ENCODE measurements at places on chromosomes 11 and 22.

DNA sequence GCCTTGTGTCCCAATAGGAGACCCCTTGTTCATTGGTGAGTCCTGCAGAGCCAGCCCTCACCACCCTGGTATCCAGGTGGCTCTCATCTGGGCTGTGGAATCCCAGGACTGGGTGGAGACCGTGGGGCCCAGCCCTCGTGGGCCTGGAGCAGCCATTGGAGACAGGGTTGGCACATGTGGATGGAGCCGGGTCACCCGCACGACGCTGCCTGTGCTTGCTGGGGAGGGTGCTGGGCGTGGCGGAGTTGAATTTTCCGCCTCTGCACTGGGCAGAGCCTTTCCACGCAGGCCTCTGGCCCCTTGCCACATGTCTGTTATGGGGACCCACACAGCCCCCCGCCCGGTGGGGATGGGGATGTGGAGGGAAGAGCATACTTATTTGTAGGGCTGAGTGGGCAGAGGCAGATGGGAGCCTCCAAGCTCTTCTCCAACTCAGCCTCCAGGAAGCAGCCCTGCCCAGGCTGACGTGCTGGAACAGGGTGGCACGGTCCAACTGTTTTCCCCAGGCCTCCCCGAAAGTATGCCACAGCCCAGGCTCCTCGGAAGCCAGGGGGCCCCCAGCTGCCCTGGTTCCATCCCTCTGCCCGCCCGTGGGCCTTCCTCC, 12.6 kb downstream of the GRAMD4 start:
- DNase-seq = no peak

GRCh38 chr11:122310766-122311165, 194.8 kb upstream of the BLID start:
- DNase-seq = no peak

- peak; percentile 85 for DNase-seq
Observed at GRCh38 chr11:9757809-9758636, 94.1 kb downstream of the SWAP70 start.

GRCh38 chr11:101466352-101466751, 117.5 kb downstream of the TRPC6 start:
- no peak for DNase-seq

DNA sequence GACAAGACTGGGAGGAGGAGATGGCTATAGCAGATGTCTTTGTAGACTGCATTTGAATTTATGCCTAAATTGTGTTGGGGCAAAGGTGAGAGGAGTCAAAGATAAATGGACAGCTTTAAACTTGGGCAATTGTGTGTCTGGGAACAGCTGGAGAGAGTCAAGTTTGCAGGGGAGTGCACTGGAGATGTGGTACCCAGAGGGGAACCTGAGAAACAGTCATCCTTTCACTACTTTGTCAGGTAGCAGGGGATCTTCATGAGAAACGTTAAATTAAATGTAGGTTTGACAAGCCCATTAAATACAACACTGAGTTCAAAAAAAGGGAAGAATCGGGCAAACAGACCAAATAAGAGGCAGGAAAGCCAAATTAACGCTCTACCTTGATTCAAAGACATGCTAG, 277.7 kb downstream of the OPCML start:
- no peak for DNase-seq

GRCh38 chr11:87879118-87879517, 296.1 kb downstream of the RAB38 start:
- DNase-seq = no peak

DNA sequence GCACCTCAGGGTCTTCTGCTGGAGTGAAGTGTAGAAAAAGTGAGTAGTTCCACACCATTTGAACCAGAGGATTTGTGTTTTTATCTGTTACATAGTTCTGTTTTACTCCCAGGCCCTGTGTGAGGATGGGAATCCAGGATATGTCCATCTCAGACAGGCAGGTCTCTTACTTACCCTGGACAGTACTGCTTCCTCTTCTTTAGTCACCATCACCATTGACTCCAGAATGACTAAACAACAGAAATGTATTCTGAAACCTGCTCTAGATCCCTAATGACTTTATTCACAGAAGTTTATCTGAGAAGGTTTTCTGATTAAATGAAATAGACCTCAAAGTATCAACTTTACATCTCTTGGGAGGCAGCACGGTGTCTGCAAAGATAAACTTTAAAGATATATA, 33.6 kb downstream of the CYP2R1 start:
- no peak for DNase-seq

DNA sequence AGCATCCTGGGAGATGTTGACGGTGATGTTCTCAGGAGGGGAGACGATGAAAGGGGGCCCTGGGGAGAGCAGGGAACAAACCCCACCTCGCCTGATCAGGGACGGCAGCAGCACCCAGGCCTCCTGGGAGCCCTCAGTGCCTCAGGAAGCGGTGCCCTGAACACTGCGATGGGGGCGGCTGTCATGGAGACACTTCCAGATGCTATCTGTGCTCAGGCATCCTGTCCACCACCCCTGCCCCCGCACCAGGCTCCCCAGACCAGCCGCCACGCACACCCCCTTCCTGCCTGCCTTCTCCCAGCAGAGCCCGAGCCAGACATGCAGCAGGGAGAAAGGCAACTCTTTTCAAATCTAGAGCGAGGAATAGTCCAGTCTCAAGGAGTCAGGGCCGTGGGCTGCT, 20.6 kb downstream of the IGSF9B start:
- no peak for DNase-seq

DNA sequence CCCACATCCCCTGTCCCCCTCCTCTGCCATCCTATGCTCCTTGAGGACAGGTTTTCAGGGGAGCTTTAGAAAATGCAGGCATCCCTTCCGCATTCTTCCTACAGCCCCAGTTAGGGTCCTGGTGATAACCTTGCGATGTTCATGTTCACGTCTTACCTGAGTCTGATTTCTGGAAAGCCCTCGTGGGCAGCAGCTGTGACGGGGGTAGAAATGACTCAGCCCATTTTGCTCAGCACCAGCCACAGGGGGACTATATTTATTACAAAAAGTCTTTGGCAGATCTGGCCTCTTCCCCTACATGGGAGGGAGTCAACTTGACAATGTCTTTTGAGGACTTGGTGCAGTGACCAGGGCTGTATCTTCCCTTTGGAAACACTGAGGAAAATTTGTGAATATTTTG, 12.3 kb downstream of the PKNOX2 start:
- DNase-seq = no peak

DNA sequence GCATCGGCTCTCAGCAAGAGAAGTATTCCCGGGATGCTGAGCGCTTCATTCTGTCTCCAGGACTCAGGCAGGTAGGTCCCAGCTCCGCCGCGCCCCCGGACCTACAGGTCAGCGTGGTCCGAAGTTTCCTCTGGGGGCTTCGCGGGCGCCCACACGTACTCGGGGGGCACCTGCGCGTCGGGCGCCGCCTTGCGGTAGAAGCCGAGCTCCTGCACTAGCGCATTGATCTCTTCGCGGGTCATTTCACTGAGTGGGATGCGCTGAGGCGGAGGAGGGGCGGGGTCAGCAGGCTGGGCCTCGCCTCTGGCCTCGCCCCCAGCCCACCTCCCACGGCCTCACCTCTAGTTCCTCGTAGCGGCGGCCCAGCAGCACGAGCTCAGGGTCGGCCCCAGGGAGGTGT, 2.5 kb downstream of the SELENOM start:
- DNase-seq = no peak

- DNase-seq = peak; percentile 82
Observed at GRCh38 chr11:66069715-66070603, at the start of gene PACS1. PACS1 (plus strand) TSS chr11:66070272; CDS start chr11:66070487, 215 bp downstream.

DNA sequence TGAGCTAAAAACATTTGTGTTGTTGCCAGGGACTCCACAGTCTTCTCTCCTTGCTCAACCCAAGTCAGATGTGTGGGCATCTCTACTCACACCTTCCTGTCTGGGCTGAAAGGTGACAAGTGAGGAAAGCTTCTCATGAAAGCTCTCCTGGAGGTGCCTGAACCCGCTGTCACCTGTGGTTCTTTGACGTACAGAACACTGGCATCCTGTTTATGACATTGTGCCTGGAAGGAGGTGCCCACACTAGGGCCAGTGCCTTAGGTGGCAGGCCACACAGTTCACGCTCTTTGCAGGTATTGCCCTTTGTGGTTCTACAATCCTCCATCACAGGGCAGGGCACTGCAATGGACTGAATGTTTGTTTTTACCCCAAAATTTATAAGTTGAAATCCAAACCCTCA, 108.5 kb downstream of the CD44 start:
- DNase-seq = peak; percentile 56

DNA sequence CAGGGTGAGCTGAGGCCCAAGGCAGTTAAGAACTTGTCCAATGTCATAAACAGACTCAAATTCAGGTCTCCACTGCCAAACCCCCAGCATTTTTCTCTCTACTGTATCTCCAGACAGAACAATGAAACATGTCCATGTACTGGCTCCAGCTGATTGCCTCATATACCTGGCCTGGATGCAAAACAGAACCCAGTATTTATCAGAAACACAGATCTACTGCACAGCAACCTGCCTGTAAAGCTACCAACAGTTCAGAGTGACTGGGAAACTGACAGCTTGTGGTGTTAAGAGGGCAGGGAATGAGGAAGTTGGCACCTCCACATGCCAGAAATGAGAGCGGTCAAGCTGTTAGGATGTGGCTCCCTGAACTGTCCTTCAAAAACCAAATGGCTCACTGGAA, 41.6 kb downstream of the C11orf71 start:
- DNase-seq = no peak

DNA sequence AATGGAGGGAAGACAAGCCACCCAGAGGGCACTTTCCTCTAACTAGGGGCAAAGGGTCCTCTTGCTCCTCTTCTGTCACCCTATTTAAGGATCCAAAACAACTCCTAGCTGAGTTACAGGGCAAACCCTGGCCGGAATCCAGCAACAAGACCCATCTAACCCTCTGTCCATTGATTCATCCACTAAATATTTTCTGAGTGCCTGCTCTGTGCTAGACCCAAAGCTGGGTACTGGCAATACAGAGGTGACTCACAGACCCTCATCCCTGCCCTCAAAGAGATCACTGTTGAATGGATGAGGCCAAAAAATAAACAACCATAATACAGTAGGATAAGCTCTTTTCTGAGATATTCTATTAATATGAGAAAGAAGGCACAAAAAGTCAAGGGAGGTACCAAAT, 4.3 kb upstream of the GALNT18 start:
- no peak for DNase-seq

DNA sequence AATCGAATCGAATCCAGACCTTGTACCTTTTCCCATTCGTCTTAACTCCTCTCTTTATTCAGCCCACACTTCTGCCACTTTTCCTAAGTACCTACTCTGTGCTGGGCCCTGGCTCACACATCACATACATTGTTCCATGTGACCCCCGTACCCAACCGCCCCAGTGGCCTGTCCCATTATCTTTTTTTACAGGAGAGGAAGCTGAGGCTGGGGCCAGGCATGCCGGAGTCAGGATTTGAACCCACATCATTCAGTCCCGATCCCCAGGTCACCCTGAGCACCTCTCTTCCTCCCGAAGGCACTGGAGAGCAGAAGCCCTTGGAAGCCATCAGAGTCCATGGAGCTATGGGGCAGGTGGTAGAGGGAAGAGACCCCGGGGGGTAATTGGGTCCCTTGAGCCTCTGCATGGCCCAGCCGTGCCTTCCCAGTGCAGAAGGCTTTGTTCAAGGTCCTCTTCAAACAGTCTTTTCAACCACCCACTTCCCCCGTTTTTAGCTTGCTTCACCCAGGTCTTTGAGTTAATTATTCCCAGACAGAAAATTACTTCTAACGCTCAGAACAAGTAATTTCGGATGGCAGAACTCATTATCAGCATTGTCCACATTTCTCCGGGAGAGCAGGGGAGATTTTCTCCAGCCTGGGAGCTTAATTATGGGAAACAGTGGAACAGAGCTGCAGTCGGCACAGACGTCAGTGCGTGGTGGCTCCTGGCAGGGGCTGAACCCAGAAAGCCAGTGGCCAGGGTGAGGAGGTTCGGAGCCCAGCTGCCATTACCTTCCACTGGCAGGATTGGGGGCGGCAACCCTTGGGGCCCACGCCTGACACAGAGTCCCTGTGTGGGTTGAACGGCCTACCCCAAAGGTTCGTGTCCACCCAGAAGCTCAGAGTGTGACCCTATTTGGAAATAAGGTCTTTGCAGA, 82.4 kb upstream of the RTL6 start:
- DNase-seq = no peak

- DNase-seq = no peak
Observed at GRCh38 chr11:96054870-96055705, 131.2 kb upstream of the MTMR2 start.

DNA sequence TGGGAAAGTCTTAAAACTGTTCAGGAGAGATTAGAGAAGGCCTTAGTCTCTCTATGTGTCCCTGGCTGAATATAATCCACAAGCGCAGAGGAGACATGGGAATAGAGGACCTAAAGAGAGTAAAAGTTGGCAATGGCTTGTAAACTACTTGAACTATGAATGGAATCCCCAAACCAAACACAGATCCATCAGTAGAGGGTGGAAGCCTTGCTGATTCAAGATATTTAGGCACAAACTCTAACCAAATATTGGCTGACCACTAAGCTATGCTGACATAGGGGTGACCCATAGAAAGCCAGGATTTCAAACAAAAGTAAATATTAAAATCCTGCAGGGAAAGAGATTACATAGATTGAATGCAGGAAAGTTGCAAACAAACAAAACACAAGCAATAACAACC, 439.2 kb downstream of the DLG2 start:
- no peak for DNase-seq

- DNase-seq = no peak
Observed at GRCh38 chr11:33379947-33380346, 122.8 kb downstream of the HIPK3 start.

GRCh38 chr11:36509201-36509639, 852 bp downstream of the TRAF6 start:
- DNase-seq = peak; percentile 35

DNA sequence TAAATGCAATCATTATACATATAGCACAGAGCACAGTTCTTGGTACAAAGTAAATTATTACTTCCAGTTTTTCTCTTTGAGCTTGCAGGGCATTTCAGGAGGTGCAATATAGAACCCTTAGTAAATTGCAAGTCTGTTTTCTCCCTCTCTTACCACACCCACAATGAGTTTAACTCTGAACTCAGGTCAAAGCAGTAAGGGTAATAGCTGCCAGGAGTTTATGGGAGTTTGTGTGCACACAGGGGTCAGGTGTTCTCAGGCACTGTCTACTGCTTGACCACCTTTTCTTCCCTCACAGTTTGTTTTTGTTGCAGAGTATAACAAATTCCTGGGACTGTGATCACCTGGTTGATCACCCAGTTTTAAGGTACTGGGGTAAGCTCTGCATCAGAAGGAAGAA, 478.5 kb upstream of the TENM4 start:
- no peak for DNase-seq

DNA sequence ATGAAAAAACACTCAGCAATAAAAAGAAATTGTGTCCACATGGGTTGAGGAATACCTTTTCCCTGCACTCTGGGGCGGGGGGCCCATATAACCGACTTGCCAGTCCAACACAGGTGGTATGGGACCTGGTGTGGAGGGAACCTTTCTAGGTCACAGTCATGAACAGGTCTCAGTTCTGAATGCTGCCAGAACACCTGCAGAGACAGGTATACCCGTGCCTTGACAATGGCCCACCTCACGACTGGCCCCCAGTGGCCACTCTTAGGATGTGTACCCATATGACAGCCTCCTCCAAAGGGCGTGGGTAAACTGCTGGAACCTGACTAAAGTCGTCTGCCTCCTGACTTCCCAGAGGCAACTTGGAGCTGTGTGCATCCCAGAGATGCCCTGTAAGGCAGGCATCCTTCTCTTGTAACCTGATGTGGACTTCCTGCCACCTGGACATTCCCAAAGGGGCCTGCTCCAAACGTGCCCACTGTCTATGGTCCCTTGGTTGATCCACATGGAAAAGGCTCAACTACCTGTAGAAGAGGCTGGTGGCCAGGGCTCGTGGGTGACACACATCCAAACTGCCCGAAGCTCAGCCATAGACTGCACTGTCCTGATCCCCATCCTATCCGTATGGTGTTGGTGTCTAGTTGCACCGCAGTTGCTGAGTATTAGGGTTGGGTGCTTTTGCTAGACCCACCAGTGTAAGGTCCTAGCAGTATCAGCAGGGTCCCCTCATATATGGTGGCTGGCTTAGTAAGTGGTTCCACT, 859.3 kb downstream of the BRD1 start:
- no peak for DNase-seq
